ENCODE measurements at places on chromosomes 5 and 9.

- no peak for DNase-seq
Measured at GRCh38 chr9:125631391-125632085, 75.5 kb downstream of the MAPKAP1 start.

- DNase-seq = no peak
Measured at GRCh38 chr9:126611193-126611591, 2.5 kb upstream of the LMX1B start.

GRCh38 chr5:83145882-83146331, 68.6 kb downstream of the XRCC4 start:
- no peak for DNase-seq

DNA sequence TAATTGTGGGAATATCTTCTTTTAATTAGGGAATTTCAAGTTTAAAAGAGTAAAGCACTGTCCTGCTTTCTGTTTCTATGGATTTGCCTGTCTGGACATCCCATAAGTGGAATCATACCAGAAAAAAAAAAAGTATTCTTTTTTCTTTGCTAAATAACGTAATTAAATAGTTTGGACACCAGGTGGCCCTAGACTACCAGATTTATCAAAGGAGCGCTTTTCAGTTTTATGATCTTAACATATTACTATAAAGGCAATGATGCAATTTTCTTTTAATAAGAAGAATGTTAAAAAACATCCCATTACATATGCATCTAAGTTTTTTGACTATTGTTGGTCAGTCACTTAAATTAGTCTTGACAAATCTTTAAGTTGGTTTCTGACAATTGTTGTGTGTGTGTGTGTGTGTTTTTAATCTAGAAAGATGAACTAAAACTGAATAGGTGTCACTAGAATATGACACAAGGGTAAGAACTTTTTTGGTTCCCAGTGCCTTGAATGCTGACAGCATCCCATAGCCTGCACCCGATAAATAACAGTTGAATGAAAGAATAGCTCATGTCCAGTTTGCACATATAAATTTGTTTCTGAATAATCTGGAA, 49.5 kb downstream of the C5orf22 start:
- no peak for DNase-seq

DNA sequence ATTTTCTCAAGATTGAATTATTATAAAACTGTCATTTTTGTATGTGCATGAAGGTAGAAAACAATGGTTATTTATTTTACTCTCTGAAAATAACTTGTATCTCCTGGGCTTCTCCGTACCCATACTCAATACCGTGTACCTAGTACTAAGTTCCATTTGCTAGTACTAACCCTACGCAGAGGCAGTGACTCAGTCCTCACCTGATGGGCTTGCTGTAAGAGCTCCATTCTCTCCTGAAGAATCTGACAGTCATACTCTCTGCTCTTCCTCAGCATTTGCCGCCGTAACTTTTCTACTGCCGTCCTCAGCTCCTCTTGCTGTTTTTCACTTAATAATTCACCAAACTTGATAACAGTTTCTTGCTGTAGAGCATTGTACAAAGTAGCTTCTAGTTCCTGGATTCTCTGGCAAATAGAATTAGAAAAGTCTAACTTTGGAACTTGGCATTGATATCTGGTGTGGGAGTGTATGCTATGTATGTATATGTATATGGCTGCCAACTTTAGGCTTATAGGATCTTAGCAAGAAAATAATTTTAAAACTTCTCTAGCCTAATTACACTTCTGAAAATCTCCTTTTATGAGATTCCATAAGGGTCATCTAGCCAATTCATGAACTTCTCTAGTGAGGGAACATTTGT, 108.0 kb upstream of the DPYSL3 start:
- no peak for DNase-seq

DNA sequence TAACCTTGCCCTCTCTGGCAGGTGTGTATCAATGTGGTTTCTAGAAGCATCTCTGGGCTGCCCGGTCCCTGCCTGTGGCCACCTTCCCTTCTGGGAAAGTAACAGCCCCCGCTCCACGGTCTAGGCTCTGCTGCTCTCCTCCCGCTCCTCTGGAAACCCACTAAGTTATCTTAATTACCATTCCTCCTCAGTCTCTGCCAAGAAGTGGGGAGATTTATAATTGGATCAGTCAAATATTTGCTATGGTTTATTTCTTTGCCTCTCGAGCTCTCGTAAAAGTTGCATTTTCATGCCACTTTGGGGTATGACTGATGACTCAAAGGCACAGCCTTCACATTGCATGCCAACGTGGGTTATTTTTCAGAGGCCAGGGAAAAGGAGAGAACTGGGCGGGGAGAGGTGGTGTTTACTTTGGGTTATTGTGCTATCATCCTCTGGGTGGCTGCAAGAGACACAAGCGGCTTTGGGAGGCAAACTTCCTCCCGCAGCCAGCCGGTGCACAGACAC, 205.3 kb upstream of the WWC1 start:
- no peak for DNase-seq

GRCh38 chr5:6722015-6722414, 8.8 kb downstream of the TENT4A start:
- DNase-seq = no peak

- DNase-seq = no peak
Measured at GRCh38 chr5:94517490-94518488, 100.6 kb downstream of the KIAA0825 start.

- no peak for DNase-seq
Measured at GRCh38 chr9:114516913-114517312, 11.6 kb upstream of the WHRN start.

GRCh38 chr5:60504342-60504741, 195.6 kb downstream of the DEPDC1B start:
- no peak for DNase-seq

GRCh38 chr5:59937633-59938032, 44.1 kb upstream of the PDE4D start:
- DNase-seq = no peak

- DNase-seq = no peak
Measured at GRCh38 chr9:134992755-134993124, 75.0 kb upstream of the FCN1 start.

All from CD4-positive, alpha-beta T cell (primary cell).